Activated T-cell treated with anti-CD3 and anti-CD28 coated beads for 48 hours (primary cell): ENCODE measurements at places on chromosomes 7 and 10.
A peak's percentile ranks its signal among the peaks of the same experiment; 100 is the strongest.

DNA sequence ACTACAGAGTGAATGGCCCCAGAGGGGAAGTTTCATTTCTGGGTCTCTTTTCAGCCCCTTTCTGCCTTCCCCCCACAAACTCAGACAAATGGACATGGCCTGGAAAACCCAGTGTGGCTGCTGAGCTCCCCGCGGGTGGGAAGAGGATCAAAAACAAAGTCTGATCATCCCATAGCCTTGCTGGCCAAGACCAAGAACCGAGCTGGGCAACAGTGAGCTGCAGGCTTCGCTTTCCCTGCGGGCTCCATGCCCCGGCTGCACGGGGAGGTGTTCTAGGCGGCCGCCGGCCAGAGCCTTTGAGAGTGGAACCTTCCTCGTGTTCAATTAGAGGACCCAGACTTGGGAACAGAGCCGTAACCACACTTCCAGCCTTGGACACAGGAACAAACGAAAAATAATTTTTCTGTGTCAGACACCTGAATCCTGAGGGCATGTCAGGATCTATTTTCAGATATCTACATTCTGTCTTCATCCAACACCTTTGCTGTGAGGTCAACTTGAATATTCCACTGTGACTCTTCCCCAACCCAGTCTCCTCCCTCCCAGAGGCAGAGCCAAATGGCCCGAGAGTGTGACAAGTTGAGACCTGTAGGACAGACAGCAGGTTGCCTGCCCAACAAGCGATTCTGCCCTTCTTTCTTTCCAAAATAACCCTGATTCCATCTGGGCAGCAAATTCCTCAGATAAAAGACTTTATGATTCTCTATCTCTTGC lies 26.0 kb downstream of the WDR86 start:
- DNase-seq, result no peak

DNA sequence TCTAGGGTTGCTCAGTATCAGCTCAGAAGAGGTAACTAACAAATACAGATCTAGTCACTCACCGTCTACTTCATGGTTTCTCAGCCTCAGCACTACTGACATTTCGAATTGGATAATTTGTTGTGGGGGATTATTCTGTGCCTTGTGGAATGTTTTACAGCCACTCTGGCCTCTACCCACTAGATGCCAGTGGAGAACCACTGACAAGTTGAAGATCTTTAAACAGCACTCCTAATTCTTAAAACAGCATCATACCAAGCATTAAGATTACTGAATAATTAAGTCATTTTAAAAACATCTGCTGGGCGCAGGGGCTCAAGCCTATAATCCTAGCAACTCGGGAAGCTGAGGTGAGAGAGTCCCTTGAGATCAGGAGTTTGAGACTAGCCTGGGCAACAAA lies 82.6 kb downstream of the UPF2 start:
- no peak for DNase-seq

DNA sequence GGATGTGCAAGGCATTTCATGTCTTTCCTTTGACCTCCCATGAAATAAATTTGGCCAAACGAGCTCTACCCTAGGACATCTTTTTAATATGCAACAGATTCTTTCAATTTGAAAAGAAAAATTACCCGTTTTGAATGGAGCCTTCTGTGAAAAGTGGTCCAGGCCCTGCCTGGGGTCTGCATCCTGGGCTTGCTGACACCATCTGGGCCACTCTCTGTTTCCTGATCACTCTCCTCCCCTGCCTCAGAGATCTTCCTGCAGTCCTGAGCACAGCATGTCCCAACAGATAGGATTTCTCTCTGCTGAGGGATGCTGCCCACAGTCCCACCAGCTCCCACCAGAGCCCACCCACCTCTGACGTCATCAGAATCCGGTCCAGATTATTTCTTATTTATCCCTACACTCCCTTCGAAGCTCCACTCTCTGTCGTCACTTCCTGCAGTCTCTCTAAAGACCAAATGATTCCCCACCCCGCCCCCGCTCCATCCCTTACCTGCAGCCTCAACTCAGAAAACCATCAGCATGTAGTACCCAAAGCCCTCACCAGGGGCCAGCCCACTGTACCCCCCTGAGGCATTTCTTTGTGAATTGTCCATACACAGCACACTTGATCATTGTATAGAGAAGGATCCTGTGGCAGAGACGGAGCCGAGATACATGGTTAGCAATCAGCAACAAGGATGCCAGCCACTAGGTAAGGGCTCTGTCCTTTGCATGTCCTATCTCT lies 192.1 kb upstream of the MGMT start:
- no peak for DNase-seq

GRCh38 chr10:74612195-74612594 lies 214.2 kb upstream of the KAT6B start:
- no peak for DNase-seq

DNA sequence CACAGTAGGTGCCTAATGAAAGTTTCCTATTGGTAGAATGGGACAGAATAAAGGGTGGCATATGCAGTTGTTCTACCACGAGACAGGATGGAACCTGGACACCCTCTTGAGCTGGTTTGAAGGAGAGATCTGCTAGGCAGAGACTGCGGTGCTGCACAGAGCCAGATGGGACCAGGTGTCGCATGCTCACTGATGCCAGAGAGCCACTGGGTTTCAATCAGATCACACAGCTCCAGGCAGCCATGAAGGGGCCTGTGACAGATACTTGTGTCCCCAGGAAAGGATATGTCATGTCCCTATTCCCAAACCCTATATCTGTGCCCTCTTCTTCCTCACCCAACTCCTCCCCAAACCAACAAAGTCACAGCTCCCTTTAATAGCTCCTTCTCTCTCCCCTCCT lies 235.7 kb downstream of the PRPF18 start:
- no peak for DNase-seq

DNA sequence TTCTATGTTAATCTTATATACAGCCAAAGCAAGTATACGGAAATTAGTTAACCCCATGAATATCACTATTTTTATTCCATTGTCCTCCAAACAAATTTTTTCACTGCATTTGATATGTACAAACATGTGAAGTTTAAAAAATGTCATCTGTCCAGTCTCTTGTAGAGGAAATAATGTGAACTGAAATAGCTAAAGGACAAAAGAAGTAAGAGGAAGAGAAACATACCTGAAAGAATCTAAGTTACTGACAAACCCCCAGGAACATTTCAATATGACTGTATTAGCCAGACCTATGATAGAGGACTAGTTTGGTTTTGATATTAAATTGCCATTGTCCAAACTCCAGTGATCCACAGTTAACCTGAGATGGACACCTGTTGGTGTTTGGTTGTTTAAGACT lies 80.6 kb downstream of the NRCAM start:
- no peak for DNase-seq

GRCh38 chr7:43660141-43660540 lies 69.2 kb downstream of the COA1 start:
- no peak for DNase-seq

DNA sequence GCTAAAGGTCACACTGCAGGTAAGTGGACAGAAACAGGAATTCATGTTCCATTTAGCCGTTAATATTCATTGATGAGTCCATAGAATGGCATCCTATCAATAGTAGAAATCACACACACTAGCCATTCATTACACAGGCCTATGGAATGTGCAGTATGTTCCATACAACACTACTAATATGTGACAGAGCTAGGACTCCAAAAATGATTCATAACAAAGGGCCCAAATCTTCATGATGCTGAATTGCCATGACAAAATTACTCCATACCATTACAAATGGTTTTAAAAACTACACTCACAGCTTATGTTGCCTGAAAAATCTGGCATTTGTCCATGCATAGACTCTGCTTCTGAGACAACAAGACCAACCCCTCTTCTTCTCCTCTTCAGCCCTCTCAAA lies 549.1 kb downstream of the XPNPEP1 start:
- no peak for DNase-seq

GRCh38 chr7:44637788-44638594 lies 31.6 kb downstream of the OGDH start:
- peak; percentile 66 for DNase-seq

- no peak for DNase-seq
These were observed 20.0 kb downstream of the SORCS1 start for GRCh38 chr10:107144490-107144889.

DNA sequence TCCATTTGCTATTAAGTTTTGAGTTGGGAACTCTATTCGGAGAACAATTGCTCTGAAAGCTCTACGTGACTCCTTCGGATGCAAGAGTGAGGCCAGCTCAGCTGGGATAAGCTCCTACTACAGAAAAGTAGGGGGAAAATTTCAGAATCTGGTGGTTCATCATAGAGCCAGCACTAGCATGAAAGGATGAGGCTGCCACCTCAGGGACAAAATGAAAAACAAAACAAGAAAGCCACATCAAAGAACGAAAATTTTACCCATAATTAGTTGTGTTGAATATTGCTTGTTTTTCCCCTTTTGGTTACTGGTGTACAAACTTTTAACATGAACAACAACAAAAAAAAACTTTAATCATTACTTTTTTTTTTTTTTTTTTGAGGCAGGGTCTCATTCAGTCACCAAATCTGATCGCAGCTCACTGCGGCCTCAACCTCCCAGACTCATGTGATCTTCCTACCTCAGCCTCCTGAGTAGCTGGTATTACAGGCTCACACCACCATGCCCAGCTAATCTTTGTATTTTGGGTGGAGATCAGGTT lies 39.7 kb upstream of the NFE2L3 start:
- DNase-seq, result no peak
